ENCODE measurements at places on chromosomes 1 and 21.

GRCh38 chr1:24386241-24386640 lies 27.3 kb downstream of the STPG1 start:
- no peak for DNase-seq

GRCh38 chr1:108119500-108119899 lies 80.6 kb downstream of the SLC25A24 start:
- DNase-seq = no peak

GRCh38 chr1:100861379-100861778 lies 33.3 kb downstream of the EXTL2 start:
- no peak for DNase-seq

GRCh38 chr1:243582326-243582725 lies 267.7 kb downstream of the AKT3 start:
- DNase-seq = no peak

GRCh38 chr1:232534552-232535517 lies 95.1 kb downstream of the SIPA1L2 start:
- DNase-seq = no peak

DNA sequence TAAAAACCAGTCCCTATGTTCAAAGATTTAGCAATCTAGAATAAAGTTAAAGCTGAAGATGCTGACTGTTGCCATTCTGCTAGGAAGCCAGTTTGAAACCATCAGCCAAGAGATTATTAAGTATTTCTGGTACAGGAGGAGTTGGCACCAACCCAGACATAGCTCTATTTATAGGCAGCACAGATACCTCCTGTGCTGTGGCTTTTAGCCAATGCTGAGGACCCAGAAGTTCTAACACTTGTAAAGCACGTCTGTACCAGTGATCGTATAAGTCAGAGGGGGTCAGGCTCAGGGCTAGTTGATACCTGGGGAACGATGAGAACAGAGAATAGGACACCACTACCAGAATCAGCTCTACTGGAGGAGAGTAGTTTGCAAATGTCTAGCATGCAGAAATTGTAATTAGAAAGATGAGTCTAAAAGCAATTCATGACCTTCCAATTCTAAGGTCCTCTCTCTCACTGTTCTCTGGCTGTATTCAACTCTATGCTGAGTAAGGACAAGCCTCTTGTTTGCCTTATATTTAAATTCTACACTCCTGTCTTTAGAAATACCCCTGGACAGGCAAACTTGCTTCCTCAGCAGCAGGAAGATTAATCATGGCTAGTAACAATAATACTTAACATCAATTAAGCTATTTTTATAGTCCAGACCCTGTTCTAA lies 96.8 kb upstream of the PALMD start:
- DNase-seq = no peak

GRCh38 chr1:196063294-196063693 lies 544.9 kb downstream of the KCNT2 start:
- DNase-seq = no peak

DNA sequence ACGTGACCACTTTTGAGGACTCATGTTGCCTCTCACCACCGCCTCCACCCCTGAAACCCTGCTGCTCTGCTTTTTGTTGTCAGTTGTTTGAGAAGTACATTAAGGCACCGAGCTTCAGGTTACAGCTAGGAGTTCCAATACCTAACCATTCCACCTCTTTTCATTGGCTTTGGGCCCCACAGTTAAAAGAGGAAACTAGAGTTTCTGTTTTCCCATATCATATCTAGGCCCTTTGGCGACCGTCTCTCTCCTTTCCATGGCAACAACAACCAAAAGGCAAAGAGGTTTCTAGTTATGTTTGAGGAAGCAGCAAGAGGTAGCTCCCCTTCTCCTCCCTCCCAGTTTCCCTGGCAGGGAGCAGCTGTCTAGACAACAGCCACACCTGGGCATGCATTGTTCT lies 5.9 kb downstream of the ANKRD35 start:
- DNase-seq = no peak

- no peak for DNase-seq
These were observed 9.4 kb downstream of the MECR start for GRCh38 chr1:29221296-29221695.

- DNase-seq = no peak
These were observed 7.2 kb upstream of the NHLH1 start for GRCh38 chr1:160359559-160360226.

DNA sequence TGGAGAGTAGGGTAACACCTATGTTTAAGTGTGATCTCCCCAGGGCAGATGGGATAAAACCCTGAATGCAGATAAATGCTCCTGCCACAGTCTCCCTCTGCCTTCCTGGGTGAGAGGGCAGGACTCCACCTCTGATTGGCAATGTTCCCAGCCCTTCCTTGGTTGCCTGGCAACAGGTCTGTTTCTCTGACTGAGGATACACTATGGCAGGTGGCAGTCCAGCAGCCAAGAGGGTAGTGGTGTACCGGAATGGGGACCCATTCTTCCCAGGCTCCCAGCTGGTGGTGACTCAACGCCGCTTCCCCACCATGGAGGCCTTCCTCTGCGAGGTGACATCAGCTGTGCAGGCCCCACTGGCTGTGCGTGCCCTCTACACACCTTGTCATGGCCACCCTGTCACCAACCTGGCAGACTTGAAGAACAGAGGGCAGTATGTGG lies at the start of gene DCDC2B:
Gene DCDC2B, plus strand, starts transcription at position 199 of the 438 bp plus-strand sequence. Its CDS starts 5 bp downstream, at position 204.
- DNase-seq = no peak
